ENCODE measurements at places on chromosomes 3 and 15.

- no peak for DNase-seq
These were observed 167.3 kb downstream of the FAM43A start for GRCh38 chr3:194852831-194853508.

DNA sequence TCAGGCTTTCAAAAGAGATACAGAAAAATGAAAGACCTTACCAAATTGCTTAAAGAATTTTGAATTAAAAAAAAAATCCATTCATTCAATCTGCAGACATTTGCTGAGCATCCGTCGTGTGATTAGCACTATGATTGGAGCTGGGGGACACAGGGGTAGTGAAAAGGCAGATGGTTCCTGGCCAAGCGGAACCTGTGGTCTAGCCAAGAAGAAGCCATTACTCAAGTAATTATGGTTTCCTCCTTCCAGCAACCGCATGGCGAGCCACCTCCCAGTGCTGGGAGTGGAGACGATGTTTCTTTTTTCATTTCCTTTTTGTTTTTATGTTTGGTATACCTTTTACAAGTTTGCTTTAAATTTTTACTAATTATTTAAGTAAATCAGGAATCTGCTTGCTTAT is 140.2 kb downstream of the CACNA2D3 start:
- DNase-seq: no peak

DNA sequence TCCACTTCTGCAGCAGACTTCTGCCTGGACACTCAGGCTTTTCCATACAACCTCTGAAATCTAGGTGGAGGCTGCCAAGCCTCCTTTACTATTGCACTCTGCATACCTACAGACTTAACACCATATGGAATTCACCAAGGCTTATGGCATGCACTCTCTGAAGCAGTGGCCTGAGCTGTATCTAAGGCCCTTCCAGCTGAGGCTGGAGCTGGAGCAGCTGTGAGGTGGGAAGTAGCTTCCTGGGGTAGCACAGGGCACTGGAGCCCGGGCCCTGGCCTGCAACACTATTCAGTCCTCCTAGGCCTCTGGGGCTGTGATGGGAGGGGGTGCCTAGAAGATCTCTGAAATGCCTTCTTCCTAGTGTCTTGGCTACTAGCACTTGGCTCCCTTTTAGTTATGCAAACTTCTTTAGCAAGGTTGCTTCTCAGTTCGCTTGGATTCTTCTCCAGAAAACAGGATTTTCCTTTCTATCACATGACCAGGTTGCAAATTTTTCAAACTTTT is 186.6 kb upstream of the RORA start:
- DNase-seq: no peak

DNA sequence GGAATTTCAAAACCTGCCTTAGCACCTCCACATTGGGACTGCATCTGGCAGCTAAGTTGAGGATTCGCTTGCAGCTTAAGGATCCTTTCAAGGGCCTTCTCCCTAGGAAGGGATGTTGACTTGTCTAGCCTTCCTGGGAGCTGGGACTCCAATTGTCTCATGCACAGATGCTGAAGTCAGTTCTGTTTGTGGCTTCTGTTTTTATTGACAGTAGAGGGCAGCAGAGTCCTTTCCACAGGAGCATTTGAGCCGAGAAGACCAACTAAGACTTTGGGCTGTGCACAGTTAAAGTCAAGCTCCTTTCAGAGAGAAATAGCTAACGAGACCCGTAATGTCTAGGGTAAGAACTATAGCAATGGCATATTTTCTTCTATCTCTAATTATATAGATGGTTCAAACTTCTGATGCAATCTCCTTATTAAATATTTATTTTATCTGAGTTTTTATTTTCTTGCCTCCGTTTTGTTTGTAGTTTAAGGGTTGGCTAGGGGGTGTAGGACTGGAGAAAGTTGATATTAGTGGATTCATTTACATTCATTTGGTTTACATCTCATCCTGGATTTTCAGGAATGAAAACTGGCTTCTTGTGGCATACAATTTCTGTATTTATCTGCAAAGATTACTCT is 59.7 kb upstream of the KBTBD8 start:
- DNase-seq: no peak

DNA sequence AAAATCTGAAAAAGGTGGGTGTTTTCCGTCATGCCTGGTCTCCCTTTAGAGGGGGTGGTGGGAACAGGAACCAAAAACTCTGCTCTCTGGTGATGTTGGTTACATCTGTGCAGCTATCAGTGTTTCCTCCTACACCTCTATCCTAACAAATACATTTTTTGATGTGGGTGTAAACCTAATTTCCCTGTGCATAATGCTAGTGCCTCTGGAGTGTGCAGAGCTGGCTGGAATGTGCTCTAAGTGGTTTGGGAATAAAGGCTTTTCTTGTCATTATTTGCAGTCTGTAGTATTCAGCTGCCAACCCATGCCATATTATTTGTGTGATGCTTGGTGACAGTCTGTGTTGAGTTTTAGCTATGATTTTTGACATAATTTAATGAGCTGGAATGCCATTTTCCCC is 547.6 kb downstream of the NLGN1 start:
- no peak for DNase-seq

Data from activated CD8-positive, alpha-beta memory T cell treated with anti-CD3 and anti-CD28 coated beads, Interleukin-2, amount 50 U/mL, for 48 hours (primary cell).